CD8-positive, alpha-beta memory T cell (primary cell): ENCODE measurements at places on chromosomes 1 and 21.

DNA sequence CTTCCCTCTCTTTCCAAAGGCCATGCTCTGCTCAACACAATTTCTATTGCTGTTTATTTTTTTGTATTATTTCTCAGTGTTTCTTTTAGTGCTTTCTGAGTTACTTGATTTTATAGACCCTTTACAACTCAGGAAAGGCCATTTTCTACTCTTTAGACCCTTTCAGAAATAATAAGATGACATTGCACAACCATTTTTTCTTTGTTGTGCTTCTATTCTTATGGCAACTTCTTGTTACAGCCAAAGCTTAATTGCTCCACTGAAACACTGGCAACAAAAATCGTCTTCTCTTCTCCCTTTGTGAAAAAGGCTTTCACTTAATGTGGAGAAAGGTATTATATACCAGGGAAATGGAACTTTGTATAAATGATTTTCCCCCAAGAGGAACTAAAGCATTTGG, 39.0 kb upstream of the SAMSN1 start:
- DNase-seq = no peak

DNA sequence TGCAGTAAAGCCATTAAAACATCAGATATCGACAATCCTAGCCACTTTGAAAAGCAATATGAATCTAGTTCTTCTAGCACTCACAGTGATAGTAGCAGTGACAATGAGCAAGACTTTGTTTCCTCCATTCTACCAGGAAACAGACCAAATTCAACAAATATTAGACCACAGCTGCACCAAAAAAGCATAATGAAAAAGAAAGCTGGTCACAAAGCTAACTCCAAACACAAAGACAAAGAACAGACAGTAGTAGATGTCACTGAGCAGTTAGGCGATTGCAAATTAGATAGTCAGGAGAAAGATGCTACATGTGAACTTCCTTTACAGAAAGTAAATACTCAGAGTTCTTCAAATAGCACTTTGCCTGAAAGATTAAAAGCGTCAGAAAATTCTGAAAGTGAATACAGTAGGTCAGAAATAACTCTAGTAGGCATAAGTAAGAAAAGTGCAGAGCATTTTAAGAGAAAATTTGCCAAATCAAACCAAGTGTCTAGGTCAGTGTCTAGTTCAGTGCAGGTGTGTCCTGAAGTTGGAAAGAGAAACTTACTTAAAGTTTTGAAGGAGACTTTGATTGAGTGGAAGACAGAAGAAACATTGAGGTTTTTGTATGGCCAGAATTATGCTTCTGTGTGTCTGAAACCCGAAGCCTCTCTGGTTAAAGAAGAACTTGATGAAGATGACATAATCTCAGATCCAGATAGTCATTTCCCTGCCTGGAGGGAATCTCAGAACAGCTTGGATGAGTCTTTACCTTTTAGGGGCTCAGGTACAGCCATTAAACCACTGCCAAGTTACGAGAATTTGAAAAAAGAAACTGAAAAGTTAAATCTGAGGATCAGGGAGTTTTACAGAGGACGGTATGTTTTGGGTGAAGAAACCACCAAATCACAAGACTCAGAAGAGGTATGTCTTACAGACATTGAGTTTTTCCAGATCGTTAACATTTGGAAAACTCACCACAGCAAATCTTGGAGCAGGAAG, 24.9 kb downstream of the RPAP2 start:
- DNase-seq = no peak

- no peak for DNase-seq
These were observed 1.5 kb downstream of the CNST start for GRCh38 chr1:246567646-246568235.

- peak; percentile 66 for DNase-seq
These were observed at the start of gene LAPTM5 for GRCh38 chr1:30757352-30758120. TSS of gene LAPTM5 (minus strand) at chr1:30757774. CDS start at chr1:30757745, 29 bp downstream.

DNA sequence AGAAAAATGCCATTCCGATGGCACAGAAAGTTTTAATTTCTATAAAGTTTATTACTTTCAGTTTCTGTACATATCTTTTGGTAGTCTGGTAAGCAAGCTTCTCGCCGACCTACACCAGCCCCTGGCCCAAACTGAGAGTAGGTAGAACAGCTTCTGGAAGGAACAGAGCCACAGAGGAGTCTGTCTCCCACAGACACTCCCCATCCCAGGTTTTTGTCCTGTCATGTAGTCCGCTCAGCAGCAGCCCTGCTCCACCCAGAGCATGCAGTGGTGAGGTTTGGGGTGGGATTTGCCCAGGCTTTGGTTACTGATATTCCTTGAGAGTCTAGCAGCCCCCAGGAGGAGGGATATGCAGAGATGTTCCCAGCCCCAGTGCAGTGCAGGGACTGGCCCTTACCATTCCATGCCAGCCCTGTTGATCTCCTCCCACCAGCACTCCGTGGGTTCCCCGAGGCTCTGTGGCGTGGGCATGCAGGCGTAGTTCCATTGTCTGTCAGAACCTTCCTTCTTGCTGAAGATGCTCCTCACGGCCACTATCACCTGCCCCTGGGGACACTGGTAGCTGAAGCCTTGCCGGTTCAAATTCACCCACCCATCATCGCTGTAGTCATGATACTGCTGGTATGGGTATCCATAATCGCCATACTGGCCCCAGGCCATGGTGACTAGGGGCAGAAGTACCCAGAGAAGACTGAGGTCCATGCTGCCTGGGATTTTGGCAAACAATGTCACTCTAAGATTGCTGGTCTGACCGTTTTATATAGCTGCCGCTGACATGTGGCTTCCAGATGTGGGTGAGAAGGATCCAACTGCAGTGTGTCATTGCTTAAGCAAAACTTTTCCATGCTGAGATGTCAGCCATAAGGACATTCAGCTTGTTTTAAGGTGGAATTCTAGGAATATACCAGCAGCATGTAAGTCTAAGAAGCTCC, at the start of gene DPT:
TSS of gene DPT (minus strand) at position 734 of the 932 bp plus-strand sequence. CDS start at position 702, 32 bp downstream.
- DNase-seq = no peak

GRCh38 chr1:161949548-161949947, 74.1 kb downstream of the OLFML2B start:
- no peak for DNase-seq

GRCh38 chr1:64223329-64224151, 20.1 kb downstream of the UBE2U start:
- DNase-seq = no peak

DNA sequence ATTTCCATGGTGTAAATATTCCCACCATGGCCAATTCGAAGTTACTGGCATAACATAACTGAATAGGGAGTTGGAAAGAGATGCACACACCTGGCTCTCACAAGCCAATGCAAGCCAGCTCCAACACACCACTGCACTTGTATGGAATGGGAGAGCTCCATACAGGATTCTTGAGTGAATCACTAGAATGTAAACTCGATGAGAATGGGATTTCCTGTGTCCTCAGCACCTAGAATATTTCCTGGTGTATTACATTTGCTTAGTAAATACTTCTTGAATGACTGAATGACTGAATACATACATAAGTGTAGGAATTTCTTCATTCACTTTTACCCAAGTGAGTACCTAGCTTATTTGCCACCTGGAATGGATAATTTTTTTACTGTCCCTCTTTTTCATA, 16.2 kb upstream of the PPIE start:
- DNase-seq = no peak
